Sigmoid colon (tissue), 7 donors: ENCODE measurements at places on chromosomes 6 and 20. TPM values are rescaled to one million over a fixed set of nuclear protein-coding genes. Genes with fewer than 3 reads are reported as not detected.

Gene LBP
- polyA plus RNA-seq: 1.9 TPM

Gene NKX2-2
- 0.46 TPM for polyA plus RNA-seq

Gene C20orf202
- not detected for polyA plus RNA-seq

Gene EYS
- not detected for polyA plus RNA-seq

Gene LY86
- 6.6 TPM for polyA plus RNA-seq

Gene SLC17A2
- not detected for polyA plus RNA-seq

Gene LRRC73
- not detected for polyA plus RNA-seq

Gene RCAN2
- 5.5 TPM for polyA plus RNA-seq

Gene LGSN
- polyA plus RNA-seq: not detected

Gene MUC21
- polyA plus RNA-seq: 1.2 TPM

Gene CENPW
- 37.1 TPM for polyA plus RNA-seq

Gene DYNLT2
- 0.46 TPM for polyA plus RNA-seq
